ENCODE measurements at places on chromosomes 1 and 21.
A peak's percentile ranks its signal among the peaks of the same experiment; 100 is the strongest.

GRCh38 chr1:198153103-198153502, 3.7 kb upstream of the NEK7 start:
- no peak for DNase-seq

DNA sequence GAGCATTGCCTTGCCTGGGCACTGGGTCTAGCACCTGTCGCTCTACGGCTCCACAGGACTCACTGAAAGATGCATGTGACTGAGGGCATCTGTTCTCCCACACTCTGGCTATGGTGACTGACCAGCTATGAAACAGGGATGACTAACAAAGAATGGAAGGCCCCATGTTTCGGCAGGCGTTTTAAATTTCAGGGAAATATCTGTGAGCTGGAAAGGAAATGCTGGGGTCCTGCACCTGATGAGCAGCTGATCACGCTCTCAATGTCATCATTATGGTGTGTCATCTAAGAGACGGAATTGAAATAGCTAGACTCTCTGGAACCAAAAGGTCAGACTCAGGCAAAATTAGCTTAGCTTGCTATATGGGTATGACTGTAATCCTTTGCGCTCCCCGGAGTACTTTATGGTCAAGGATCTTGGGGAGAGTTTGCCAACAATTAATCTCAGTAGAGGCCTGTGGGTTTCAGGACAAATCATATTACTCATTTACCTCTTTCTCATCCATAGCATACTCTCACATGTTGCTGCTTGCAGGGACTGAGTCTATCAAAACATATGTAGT, 24.5 kb upstream of the PALMD start:
- DNase-seq = no peak

GRCh38 chr1:94980582-94981574, 54.0 kb upstream of the CNN3 start:
- DNase-seq = no peak

- DNase-seq = no peak
These were observed 109.3 kb downstream of the DMRTB1 start for GRCh38 chr1:53568540-53568939.

DNA sequence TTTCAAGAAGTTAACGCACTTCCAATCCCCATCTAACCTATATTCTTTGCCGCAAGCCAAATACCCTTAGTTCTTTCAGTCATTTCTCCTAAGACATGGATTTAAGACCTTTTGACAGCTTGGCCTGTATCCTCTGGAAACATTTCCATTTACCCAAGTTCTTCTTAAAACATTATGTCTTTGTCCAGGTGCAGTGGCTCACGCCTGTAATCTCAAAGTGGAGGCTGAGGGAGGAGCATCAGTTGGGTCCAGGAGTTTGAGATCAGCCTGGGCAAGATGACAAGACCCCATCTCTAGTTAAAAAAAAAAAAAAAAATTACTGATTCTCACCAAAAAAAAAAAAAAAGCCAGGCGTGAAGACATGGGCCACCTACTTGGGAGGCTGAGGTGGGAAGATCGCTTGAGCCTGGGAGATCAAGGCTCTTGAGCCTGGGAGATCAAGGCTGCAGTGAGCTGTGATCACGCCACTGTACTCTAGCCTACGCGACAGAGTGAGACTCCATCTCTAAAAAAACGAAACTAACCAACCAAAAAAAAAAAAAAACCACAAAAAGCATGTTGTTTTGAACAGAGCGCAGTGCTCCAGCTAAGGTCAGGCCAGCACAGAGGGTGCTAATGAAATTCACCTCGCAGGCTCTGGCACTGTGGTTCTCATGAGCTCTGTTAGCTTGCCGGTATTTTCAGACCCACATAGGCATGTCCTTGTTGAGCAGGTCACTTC, 36.0 kb downstream of the NUAK2 start:
- peak; percentile 68 for DNase-seq

- DNase-seq = no peak
These were observed 36.6 kb downstream of the GPR3 start for GRCh38 chr1:27429029-27429425.

GRCh38 chr1:173768206-173768605, 53.4 kb downstream of the KLHL20 start:
- DNase-seq = no peak

GRCh38 chr1:47843059-47843458, 154.1 kb downstream of the TRABD2B start:
- DNase-seq = no peak

Data from CD4-positive, alpha-beta T cell treated with Interleukin-21 for 1 hour (primary cell).